ENCODE measurements at places on chromosomes 6 and 20.

GRCh38 chr20:63123331-63123741 lies 92.6 kb downstream of the YTHDF1 start:
- DNase-seq = no peak

DNA sequence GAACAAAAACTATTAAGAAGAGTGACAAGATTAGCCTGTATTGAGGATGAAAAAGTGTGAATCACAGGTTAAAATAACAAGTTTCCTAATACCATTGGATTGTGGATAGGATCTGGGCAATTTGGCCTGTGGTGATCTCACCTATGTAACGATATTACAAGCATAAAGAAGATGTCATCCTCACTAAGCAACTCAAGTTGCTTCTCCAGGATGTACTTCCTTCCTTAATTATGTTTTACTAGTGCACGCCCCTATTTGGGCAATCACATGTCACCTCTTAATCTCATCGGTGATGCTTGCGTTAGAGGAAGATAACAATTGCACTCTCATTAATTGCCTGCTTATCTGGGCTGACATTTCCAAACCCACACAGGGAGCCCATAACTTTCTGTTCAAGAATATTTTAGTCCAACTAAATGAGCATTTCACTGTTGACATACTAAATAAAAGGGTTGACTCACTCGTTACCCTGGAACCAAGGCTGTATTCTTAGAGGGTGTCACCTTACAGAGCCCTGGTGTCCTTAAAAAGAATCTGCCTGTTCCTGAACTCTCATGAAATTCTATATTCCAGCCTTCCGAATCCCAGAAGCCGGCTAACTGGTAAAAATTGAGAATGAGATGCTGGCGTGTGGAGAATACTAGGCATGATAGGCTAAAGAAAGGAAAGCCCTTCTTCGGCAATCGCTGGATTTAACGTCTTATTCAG lies 88.2 kb upstream of the ATXN1 start:
- no peak for DNase-seq

- DNase-seq = no peak
These were observed 102.3 kb downstream of the EPM2A start for GRCh38 chr6:145632971-145633370.

DNA sequence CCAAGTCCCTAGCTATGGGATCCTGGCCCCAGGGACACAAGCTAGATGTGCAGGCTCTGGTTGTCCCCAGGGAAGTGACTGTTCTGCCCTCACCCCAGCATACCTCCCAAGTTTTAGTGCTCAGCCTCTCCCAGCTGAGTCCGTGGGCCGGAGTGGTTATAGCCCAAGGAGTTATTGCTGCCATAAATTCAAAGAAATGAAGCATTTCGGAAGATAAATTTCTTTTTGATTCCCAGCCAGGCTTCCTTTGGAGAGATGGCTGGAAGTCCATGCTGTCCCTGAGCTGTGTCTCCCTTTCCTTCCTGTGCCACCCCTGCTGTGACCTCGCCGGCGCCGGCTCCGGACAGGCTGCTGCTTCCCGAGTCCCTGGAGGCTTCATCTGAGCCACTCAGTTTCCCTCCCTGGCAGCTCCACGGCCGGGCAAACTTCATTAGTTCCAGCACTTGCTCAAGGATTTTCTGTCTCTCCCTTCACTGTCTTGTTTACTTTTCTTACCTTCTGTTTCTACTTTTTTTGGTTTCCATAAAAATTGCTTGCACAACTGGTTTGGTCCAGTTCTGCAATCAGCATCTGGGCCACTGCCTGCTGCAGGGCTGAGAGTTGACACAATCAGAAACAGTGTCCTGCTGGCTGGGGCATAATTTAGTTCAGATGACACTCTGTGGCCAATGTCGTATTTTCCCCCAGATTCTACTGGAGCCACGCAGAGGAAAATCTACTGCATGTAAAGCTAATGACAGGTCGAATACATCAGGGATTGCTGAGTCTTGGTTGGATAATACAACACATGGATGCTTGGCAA lies 225.5 kb downstream of the SYNDIG1 start:
- DNase-seq = no peak

- DNase-seq = no peak
These were observed 959.7 kb downstream of the KIF16B start for GRCh38 chr20:15613530-15613929.

GRCh38 chr6:17225767-17226630 lies 55.2 kb upstream of the RBM24 start:
- no peak for DNase-seq

DNA sequence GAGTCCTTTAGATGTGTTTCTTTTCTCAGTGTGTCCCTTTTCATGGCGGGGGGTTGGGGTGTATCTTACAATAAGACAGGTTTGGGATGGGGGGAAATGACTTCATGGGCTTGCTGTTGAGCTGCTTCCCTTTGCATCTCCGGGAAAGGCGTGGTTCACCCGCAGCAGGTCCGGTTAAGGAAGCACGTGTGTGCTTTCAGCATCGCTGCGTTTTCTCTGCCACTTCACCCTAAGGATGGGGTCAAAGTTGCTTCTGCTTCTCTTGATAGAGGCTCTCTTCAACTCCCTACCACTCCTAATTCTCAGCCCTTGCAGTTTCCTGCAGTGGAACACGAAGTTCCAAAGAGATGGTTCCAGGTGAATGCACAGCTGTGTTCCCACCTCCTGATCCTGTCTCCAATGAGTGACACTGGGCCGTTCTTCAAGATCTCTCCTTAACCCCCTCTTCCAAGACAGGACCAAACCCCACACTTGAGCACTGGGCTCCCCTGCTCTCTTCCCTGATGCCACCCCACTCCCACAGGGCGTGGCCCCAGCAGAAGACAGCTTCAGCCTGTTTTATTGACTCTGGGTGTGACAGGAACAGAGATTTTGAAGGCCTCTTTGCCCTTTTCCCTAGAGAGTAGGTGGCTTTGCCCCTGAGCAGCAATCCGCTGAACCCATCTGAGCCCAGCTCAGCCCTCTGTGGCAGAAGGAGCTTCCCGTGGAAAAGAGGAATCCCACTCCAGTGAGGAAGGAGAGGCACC lies 85.2 kb downstream of the PLEKHG1 start:
- DNase-seq = no peak

DNA sequence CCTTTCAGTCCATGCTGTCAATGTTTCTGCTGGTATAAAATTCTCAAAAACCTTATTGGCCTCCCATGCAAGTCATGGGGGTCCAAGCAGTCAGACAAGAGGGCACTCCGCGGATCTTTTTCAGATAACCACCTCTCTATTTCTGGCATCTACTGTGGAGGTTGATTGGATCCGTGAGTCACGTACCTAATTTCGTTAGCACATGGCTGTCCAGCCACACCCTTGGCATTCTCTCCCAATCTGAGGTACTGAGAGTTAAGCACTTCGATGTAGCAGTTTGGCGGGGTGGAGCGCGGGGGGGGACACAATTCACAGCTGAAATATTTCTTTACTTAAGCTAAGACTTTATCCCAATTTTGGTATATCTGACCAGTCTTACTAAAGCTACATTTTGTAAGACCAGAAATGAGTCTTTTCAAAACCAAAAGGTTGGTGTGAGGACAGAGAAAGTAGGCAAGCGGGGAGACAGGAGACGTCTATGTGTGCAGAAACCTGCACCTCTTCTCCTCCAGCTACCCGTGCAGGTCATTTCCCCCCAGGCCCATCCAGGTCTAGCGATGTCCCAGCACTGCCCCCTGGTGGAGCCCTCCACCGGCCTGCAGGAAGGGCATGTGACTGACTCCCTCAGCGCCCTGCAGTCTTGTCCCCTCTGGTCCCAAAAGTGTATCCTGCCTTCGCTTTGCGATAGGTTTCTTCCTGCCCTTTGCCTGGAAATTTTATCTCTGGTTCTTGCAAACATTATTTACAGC lies 113.1 kb downstream of the ADAT2 start:
- DNase-seq = peak; percentile 49

DNA sequence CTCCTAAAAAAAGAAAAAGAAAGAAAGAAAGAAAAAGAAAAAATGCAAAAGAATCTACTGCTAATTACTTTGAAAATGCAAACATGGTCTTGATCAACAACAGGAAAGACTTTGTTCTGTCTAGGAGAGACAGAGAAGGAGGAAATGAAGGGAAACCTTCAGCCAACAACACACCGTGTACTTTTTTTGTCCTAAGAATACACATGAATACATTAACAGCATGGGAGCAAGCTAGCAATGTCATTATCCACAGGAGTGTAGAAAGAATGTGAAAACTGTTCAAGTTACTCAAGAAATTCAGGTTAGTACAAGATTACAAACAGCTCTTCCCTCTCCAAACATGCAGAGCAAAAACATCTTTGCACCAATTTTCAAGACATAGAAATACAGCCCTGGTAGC lies 326.3 kb downstream of the UBE3D start:
- DNase-seq = no peak

GRCh38 chr6:69881322-69882151 lies 15.2 kb downstream of the COL19A1 start:
- no peak for DNase-seq

DNA sequence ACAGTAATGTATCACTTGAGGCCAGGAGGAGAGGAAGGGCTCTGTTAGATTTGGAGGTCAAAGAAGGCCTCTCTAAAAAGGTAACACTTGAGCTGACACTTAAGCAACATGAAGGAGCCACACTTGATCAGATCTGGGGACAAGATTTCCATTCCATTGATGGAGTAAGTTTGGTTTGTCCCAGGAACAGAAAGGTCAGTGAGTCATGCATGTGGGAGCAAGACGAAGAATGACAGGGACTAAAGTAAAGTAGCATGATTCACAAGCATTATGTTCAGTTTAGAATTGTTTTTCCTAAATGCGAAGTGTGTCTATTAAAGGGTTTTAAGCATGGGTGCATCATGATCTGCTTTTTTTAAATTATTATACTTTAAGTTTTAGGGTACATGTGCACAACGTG lies 47.4 kb downstream of the COL21A1 start:
- DNase-seq = no peak

GRCh38 chr6:131059486-131059885 lies 3.6 kb downstream of the EPB41L2 start:
- no peak for DNase-seq

GRCh38 chr20:41411391-41411847 lies 44.8 kb upstream of the EMILIN3 start:
- no peak for DNase-seq

- DNase-seq = no peak
These were observed 27.7 kb upstream of the VEGFA start for GRCh38 chr6:43742285-43742684.

DNA sequence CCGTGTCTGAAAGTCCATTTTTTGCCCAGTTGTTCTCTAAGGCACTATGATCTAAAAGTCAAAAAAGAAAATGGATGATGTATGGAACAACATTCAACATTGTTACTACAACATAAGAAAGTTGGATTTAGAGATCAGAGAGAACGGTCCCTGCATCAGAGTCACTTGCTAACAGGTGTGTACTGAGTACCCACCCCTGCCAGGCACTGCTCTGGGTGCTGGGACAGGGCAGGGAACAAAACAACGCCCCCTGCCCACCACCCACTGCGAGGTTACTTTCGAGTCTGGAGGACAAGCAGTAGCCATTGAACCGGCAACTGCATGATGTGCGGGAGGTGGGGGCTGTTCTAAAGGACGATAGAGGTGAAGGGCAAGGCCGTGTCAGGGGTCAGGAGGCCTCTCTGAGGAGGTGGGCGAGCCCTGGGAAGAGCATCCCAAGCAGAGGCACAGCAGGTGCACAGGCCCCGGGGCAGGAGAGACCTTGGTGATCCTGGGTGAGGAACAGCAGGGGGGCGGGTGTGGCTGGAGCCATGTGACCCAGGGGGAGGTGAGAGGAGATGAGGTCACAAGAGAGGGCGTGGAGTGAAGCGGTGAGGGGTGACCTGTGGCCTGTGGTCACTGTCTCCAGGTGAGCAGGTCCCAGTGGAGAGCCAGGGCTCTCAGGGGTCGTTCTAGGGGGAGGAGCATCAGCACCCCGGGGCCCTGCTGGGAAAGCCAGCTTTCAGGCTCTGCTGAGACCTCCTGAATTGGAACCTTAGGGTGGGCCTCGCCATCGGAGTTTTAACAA lies 197.5 kb upstream of the SULF2 start:
- no peak for DNase-seq

DNA sequence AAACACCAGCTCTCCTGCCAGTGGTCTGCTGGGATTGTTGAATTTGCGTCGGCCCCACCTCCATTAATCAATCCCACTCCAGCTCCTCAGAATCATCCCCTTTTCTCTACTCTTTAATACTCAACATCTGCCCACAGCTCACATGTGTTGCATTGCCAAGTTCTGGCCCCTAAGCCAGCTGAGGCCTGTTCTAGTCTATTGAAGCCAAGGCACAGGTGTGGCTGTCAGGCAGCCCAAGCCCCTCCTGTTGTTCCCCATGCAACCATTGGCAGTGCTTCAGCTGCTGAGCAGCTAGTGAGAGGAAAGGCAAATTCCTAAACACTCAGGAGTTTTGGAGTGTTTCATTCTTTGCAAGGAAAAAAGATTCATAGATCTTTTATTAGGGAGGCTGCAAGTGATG lies 128.0 kb upstream of the NT5E start:
- no peak for DNase-seq

DNA sequence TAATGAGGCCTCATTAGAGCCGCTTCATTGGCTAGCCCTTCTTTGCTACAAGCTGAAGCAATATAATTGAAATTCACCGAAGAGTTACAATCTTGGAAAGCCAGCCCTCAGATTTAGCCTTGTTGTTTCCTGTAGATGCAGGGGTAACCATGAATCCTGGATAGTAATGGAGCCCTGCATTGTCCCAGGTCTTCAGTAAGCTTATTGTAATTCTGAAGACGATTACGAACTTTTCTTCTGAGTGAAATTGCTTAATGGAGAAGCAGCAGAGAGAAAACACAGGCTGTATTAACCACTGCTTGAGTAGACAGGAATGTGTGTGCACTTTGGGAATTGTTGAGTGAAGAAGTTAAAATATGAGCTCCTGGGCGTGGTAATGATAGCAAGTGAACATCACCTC lies 26.3 kb upstream of the NAA20 start:
- no peak for DNase-seq

DNA sequence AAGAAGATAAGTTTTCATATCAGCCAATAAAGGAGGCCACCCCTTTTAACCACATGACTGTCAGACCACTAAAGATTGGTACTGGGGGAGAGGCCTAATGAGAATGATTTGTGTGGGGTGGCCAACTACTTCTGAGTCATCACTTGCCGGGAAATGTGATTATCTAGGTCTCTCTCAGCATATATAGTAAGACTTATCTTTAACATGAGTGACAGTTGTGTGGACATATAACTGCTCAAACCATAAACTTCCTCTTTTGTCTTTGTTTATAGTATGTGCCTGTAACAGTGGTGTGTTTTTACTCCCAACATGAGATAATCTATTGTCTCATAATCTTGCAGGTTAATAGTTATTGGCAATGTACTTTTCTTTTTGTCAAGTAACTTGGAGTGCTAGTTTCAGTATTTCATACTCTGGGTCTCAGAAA lies 312.4 kb downstream of the CDKAL1 start:
- DNase-seq = no peak

DNA sequence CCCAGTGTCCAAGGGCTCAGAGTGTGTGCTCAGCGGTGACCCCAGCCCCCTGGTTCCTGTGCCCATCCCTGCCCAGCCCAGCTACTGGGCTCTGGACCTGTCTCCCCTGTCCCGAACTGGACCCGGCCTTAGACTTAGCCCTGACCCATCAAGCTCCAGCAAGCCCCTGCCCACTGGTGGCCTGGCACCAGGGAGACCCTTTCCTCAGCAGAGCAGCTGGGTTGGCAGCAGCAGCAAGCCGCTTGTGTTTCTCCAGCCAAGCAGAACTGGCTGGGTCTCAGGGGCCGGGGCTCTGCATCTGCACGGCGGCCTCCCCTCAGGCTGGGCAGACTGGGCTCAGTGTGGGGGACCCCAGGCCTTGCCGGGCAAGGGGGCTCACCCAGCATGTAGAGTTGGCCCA lies 801 bp downstream of the SPDEF start:
- DNase-seq = no peak

- DNase-seq = peak; percentile 62
These were observed 474 bp downstream of the CEBPB start for GRCh38 chr20:50191065-50191543.

Measured in stimulated activated CD4-positive, alpha-beta T cell treated with anti-CD3 and anti-CD28 coated beads, Interleukin-1b, Interleukin-23, amount 100 ng/mL, for 48 hours (primary cell).